ENCODE measurements at places on chromosomes 7 and 10.

GRCh38 chr10:132518572-132519381 lies 18.8 kb upstream of the INPP5A start:
- DNase-seq: no peak

- peak; percentile 69 for DNase-seq
Measured at GRCh38 chr10:96229568-96230030, 41.8 kb downstream of the BLNK start.

DNA sequence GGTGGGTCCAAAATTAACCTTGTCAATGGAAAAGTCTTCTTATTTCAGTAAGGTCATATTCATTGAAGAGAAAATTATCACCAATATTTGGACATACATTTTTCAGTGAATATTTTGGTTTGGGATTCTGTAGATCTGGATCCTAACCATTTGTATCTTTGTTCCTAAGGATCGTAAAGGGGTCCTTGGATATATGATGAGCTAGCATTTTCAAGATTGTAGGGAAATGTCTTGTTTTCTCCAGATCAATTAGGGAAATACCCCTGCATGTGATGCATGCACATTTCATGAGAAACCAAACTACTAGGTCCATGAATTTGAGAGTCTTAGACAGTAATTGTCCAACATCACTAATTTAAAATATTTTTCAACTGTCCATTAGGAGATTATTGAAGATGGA lies 18.0 kb downstream of the DNTT start:
- no peak for DNase-seq

GRCh38 chr7:12879139-12879538 lies 191.7 kb downstream of the ARL4A start:
- DNase-seq: no peak

DNA sequence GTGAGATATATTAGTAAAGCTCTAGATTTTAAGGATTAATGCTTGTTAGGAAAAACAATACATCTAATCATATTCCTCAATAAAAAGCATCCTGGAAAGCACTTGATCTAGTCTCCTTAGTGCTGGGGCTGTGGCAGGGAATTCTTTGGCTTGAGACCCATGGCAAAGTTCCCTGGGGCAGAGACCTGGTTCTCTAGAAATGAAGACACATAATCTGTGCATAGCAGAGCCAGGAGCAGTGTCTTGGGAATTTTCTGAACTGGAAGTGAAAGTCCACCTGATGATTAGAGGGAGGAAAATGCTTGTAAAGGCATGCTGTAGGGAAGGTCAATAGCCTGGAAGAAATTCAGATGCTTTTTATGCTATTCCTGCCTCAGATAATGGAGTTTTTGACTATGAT lies 247.4 kb downstream of the CDK14 start:
- DNase-seq: no peak

GRCh38 chr7:131235489-131236317 lies 92.0 kb upstream of the MKLN1 start:
- no peak for DNase-seq
